Stimulated activated CD4-positive, alpha-beta T cell treated with anti-CD3 and anti-CD28 coated beads, Interleukin-1b, Interleukin-23, amount 100 ng/mL, for 1 hour (primary cell): ENCODE measurements at places on chromosomes 7 and 10.

- no peak for DNase-seq
Observed at GRCh38 chr10:29078919-29079318, 210.0 kb upstream of the LYZL1 start.

DNA sequence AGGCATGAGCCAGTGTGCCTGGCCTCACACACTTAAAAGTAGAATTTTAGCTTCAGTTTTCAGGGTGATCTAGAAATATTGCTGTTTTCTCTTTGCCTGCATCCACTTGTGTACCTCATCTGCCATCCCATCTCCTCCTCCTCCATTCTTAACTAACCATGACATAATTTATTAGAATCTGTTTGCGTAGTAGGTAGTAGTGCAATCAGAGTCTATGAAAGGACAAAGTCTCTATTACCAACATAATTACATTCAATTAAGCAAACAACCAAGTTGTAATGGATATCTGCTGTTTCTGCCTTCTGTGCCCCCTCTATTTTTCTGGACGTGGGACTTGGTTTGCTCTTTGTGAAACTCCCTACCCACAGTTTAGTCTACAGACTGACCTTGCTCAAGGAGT lies 72.9 kb downstream of the CDK14 start:
- no peak for DNase-seq

DNA sequence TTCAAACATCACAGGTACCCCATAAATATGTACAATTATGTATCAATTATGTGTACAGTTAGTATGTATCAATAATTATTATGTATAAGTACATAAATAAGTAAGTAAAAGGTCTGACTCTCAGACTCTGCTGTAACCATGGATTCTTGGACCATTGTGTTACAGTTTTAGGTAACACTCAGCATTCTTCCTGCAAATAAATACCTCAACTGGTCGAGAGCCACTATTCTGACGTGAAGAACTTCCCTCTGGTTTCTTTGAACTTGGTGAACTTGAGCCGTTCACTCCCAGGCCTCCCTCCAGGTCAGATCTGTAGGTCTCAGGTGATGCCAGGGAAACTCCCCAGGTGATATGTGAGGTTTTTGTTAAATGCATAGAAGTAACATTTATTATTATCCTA lies 191.8 kb upstream of the PLXNA4 start:
- no peak for DNase-seq

DNA sequence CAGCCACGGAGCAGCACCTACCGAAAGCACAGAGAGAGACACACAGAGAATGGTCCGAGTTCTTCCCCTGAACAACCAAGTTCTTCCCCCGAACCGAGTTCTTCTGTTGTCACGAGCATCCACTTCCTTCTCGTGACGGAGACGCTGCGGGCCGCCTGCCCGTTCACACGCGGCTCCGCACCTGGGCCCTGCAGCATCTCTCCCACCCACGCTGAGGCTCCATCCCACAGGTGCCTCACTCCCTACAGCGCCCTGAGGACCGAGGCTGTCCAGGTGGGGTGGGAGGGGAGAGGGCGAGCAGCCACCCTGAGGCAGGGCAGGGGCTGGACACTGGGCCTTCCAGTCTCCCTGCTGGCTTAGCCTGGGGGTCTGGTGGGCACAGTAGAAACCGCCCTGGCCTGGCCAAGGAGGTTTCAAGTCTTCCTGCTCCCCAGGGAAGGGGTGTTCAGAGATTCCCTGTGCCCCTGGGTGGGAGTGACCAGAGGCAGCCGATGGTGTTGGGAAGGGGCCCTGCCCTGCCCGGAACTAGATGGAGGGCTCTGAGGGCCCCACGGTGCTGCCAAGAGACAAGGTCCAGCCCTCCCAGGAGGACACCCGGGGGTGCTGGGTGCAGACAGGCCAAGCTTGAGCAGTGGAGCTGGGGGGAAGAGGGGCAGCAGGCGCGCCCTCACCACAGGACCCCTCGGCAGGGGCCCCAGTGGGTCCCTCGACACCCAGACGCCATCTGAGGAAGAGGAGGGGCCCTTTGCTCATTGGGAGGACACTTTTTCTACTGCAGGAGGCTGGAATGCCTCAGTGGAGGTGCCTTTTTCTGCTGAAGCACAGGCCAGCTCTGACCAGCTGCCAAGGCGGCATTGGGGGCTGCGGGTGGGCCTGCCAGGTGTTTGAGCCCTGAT lies 5.2 kb upstream of the NKX6-2 start:
- no peak for DNase-seq

DNA sequence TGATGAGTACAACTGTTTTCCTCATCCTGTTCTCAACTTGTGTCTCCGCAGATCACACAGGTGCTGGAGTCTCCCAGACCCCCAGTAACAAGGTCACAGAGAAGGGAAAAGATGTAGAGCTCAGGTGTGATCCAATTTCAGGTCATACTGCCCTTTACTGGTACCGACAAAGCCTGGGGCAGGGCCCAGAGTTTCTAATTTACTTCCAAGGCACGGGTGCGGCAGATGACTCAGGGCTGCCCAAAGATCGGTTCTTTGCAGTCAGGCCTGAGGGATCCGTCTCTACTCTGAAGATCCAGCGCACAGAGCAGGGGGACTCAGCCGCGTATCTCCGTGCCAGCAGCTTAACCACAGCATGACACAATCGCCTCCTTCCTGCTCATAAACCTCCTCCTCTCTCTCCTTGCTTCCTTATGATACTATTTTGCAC lies 126.7 kb upstream of the PRSS58 start:
- DNase-seq: no peak

GRCh38 chr7:36301914-36302771 lies 87.5 kb upstream of the ANLN start:
- no peak for DNase-seq

DNA sequence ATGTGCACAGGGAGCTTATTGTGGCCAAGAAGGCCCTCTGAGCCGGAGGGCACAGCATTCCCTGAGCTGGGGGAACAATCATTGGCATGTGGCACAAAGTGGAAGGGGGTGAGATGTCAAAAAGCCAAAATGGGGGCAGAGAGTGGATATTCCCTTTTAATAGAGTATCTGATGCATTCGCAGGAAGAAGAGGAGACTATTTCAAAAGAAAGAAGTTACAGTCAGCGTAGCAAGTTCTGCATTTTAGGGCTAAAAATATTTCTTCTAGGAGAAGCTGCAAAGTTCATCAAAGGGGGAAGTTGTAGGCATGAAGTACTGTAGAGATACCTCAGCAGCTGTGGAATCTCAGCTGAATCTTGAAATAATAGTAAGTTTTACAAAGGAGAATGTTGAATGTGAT lies 136.0 kb upstream of the WDR11 start:
- no peak for DNase-seq

GRCh38 chr7:36305648-36306047 lies 84.0 kb upstream of the ANLN start:
- no peak for DNase-seq

- no peak for DNase-seq
Observed at GRCh38 chr7:9945857-9946256, 1027.8 kb upstream of the PHF14 start.

- DNase-seq: no peak
Observed at GRCh38 chr10:69612760-69613159, 17.3 kb upstream of the FAM241B start.
